Central memory CD8-positive, alpha-beta T cell (primary cell): ENCODE measurements at places on chromosomes 6 and 20.

DNA sequence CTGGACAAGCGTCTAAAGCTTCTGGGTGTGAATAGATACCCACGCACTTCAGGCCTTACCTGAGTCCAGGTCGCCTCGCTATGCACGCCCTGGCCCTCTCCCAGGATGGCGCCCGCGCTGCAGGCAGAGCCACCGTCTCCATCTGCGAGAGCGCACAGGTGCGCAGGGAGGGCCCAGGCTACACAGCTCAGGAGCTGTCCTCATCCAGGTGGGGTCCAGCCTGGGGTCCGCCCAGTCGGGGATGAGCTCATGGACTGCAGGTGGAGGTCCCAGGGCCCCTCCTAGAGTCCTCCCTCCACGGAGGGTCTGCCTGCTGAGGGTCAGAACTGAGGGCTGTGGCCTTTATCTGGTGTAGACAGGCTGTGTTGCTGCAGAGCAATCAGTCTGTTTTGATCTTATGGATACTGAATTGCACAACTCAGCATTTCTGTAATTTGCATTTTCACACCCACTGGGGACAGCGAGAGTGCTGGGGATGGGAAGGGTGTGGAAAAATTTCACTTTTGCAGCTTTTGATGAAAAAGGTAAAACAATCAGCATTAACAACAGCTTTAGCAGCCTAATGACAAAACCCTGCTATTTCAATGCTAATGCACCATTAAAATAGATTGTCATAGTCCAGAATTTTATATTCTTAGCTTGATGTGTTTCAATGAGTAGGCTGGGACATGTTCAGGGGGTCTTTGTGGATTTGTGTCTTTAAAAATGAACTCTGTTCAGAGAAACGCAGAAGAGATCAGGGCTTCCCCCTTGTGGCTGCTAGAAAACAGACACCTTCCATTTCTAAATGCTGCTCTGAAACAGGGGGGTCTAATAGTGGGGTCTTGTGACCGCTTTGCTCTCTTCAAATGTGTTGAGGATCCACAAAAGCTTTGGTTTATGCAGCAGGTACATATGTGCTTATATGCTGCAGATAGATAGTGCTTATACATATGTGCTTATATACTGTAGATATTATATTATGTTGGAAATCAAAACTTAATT lies 77.8 kb upstream of the PHACTR3 start:
- H3K36me3 ChIP-seq = no peaks in the 10 kb centered on the region
- peaks cover 6% of the 10 kb centered on the region for H3K4me1 ChIP-seq
- no peak overlapping the region for H3K27ac ChIP-seq
- no peak overlapping the region for H3K4me3 ChIP-seq
- peaks cover 79% of the 10 kb centered on the region for H3K27me3 ChIP-seq

GRCh38 chr6:99016355-99016754 lies 68.6 kb upstream of the FBXL4 start:
- no peak for DNase-seq
- H3K27ac ChIP-seq = no peak overlapping the region
- H3K4me3 ChIP-seq = no peak overlapping the region
- H3K4me1 ChIP-seq = no peaks in the 10 kb centered on the region

- no peak overlapping the region for H3K4me3 ChIP-seq
- H3K36me3 ChIP-seq = no peaks in the 10 kb centered on the region
- no peak for DNase-seq
- H3K27me3 ChIP-seq = no peaks in the 10 kb centered on the region
Measured at GRCh38 chr6:97665446-97665845, 382.4 kb upstream of the MMS22L start.

DNA sequence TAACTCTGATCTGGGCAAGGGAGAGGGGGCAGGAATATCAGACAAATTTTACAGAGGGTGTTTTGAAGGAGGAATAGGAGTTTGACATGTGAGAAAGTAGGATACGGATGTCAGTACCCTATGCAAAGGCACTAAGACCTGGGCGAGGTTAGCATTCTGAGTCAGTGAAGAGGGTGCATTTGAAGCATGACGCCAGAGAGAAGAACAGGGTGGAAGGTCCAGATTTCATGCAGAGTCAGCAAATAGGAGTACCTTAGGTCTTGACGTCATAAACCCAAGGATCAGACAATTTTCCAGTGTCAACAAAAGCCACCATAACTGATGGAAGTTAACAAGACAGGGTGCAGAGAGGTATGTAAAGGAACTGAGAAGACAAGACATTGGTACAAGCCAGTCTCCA lies 839.2 kb downstream of the KIF16B start:
- H3K27ac ChIP-seq = no peak overlapping the region
- no peaks in the 10 kb centered on the region for H3K27me3 ChIP-seq
- no peaks in the 10 kb centered on the region for H3K36me3 ChIP-seq
- H3K4me1 ChIP-seq = no peaks in the 10 kb centered on the region
- no peak overlapping the region for H3K4me3 ChIP-seq
